ENCODE measurements at places on chromosomes 1 and 21.

DNA sequence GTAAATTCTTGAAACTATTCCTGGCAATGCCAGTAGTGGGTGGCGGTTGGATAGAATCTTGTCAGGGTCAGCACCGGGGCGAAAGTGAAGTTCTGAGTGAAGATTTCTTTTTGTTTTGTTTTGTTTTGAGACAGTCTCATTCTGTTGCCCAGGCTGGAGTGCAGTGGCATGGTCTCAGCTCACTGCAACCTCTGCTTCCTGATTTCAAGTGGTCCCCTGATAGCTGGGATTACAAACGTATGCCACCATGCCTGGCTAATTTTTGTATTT lies 33.3 kb downstream of the PCNT start:
- DNase-seq: no peak

GRCh38 chr1:184820218-184820750 lies 65.6 kb upstream of the EDEM3 start:
- DNase-seq: no peak

GRCh38 chr1:6103111-6103853 lies 57.6 kb downstream of the KCNAB2 start:
- DNase-seq: no peak

GRCh38 chr1:59183749-59184317 lies 113.1 kb upstream of the FGGY start:
- DNase-seq: no peak

GRCh38 chr1:242524571-242525359 lies at the start of gene PLD5:
TSS of gene PLD5 (minus strand) at chr1:242524697.
- no peak for DNase-seq
